CD4-positive, alpha-beta T cell treated with Interferon alpha-2 for 1 hour (primary cell): ENCODE measurements at places on chromosomes 5 and 9.
A peak's percentile ranks its signal among the peaks of the same experiment; 100 is the strongest.

- DNase-seq: no peak
Measured at GRCh38 chr5:169416583-169417196, 115.8 kb upstream of the SLIT3 start.

GRCh38 chr5:663436-664342, 29.5 kb downstream of the TPPP start:
- no peak for DNase-seq

DNA sequence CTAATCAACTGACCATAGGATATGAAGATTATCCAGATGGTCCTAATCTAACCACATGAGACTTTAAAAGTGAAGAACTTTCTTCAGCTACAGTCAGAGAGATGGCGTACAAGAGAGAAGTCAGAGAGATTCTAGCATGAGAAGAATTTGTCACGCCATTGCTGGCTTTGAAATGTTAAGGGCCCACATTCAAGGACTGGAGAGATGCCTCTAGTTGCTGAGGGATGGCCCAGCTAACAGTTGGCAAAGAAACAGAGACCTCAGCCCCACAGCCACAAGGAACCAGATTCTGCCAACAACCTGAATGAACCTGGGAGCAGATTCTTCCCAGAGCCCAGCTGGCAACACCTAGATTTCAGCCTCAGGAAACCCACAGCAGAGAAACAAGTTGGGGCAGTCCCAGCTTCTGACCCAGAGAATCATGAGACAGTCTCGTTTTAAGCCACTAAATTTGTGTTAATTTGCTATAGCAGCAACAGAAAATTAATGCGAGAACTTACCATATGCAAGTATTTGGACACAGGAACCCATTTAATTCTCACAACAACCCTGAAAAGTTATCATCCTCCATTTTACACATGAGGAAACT, 132.0 kb downstream of the MLLT3 start:
- no peak for DNase-seq

- DNase-seq: no peak
Measured at GRCh38 chr5:123651234-123651633, 139.3 kb downstream of the CSNK1G3 start.

DNA sequence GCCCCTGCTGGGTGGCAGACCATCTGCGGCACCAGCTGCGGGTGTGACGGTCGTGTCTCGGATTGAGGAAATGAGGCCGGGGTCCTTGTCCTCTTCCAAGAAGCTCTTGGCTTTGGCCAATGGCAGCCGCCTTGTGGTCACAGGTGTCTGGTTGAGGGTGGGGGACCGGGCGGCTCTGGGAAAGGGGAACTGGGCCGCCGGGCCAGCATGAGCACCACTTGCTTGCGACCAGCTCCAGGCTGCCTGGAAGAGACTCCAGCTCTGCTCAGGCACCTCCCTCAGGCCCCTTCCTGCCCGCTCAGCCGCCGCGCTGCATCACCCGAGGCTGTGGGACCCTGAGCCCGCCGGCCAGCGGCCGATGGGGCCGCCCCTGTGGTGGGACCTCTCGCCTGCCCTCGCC, 59.7 kb downstream of the RXRA start:
- peak; percentile 14 for DNase-seq

DNA sequence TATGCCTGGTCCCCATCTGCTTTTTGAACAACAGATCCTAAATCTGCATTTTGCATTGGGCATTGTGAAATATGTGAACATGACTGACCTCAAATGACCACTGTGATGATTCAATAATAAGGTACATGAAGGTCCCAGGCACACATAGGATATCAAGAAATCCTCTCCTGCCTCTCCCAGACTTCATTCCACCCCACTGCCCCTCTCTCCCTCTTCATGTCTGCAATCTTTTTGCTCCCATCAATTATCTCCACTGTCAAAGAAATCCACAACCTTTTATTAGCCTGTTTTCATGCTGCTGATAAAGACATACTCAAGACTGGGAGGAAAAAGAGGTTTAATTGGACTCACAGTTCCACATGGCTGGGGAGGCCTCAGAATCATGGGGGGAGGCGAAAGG, 476.7 kb downstream of the CTNND2 start:
- DNase-seq: no peak

GRCh38 chr9:27939186-27939585, 365.9 kb upstream of the C9orf72 start:
- no peak for DNase-seq

- no peak for DNase-seq
Measured at GRCh38 chr5:178152491-178153444, 917 bp downstream of the NHP2 start.

DNA sequence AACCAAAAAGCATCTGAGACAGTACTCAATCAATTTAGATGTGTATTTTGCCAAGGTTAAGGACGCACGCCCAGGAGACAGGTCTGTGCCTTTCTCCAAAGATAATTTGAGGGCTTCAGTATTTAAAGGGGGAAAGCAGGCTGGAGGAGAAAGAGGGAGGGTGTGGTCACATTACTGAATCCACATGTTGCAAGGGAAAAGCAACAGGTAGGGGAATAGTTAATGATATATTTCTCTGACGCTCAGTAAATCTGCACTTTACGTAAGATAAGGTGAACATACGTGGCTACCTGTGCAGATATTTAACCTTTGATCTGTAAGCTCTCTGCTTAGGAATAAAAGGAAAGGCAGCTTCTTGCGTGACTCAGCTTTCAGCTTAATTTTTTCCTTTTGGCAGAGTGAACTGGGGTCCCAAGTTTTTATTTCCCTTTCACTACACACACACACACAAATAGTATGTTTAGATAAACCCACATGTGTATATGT, 443.4 kb downstream of the NTRK2 start:
- no peak for DNase-seq

DNA sequence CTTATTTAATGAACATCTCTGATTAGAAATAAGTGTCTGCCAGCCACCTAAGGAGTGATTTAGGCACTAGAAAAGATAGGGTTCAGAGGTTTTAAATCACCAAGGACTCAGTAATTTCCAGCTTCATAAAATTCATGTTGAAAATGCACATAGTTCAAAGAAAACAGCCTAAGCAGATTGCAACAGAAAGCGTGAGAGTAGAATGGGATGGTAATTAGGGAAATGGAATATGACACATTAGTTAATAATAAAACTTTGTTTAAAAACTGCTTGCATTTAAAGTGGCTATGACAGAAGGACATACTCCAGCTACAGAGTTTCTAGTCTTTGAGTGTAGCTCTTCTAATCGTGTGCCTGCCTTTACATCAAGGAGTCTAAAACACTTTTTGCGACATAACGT, 490.8 kb downstream of the TLE4 start:
- DNase-seq: no peak

- DNase-seq: no peak
Measured at GRCh38 chr5:33592245-33592644, 151.5 kb downstream of the TARS1 start.

DNA sequence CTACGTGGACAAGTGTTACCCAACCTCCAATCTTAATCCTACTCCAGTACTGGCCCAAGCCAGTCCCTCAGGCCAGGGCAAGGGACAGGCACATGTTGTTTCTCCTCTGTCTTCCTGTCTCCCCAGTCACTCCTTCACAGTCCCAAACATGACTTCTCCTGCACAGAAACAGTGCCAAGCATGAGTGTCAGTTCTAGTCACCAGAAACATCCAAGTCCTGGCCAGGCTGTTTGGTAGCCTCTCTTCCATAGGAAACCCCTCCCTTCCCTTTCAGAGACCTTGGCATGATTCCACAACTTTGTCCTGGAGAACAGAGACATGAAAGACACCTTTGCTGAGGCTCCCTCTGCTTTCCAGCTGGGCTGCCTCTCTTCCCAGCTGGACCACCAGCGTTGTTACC, 56.2 kb upstream of the SLC2A8 start:
- DNase-seq: no peak

DNA sequence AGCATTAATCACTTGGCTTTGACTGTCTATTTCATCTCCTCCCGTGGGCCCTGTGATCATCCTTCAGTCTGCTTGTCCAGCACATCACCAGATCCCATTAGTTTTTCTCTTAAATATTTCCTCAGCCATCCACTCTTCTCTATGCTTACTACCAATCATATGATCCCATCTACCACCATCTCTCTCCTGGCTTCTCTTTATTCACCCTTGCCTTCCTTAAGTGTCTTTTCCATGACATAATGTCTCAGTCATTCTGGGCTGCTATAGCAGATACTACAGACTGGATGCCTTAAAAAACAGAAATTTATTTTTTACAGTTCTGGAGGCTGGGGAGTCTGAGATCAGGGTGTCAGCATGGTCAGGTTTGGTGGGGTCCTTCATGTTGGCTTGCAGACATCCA, 208.4 kb upstream of the PPP1R2B start:
- no peak for DNase-seq

- no peak for DNase-seq
Measured at GRCh38 chr5:143085319-143085917, 315.2 kb downstream of the ARHGAP26 start.

GRCh38 chr9:90961375-90961774, 159.8 kb downstream of the SYK start:
- no peak for DNase-seq

DNA sequence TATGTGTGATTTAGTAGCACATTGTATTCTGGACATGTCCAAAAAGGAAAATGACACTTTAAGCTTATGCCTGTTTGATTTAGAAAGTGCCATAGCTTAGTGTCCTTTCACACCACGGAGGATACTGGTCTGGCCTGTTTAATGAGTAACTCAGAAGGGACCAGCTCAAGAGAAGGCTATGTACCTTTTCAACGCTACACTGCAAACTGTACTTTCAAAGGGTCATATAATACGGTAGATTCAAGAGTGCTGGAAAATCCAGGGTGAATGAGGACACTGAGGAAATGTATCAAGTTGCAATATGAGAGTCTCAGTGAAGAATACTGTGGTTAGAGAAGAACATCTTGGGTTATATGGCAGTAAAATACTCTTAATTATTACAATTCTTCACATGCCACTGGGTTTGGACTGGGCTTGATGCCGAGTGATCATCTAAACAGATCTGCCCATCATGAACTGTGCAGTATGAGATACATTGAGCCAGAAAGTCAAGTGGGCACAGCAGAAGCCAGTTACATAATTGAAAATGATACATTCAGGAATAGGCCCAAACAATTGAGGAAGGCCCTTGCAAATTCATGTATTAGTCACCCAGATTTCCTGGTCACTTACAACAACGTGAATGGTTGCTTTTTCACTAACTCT, 1211.5 kb upstream of the CDH9 start:
- no peak for DNase-seq
